ENCODE measurements at places on chromosomes 16 and 17.
A peak's percentile ranks its signal among the peaks of the same experiment; 100 is the strongest.

GRCh38 chr17:57739402-57740234 lies 5.5 kb downstream of the CCDC182 start:
- no peak for DNase-seq

GRCh38 chr17:77889866-77890760 lies 68.4 kb upstream of the TNRC6C start:
- DNase-seq = no peak

GRCh38 chr17:1735418-1735817 lies 7.3 kb upstream of the SERPINF2 start:
- no peak for DNase-seq

DNA sequence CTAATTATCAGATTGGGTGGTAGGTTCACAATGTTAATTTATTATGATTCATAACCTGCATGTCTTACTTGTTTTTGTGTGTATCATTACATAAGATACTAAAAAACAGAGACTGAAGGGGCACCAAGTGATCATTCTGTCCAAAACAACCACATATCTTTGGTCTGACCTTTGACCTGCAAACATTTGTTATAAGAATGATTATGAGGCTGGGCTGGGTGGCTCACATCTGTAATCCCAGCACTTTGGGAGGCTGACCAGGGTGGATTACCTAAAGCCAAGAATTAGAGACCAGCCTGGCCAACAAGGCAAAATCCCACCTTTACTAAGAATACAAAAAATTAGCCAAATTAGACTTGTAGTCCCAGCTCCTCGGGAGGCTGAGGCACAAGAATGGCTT lies 116.4 kb downstream of the SPAG9 start:
- no peak for DNase-seq

DNA sequence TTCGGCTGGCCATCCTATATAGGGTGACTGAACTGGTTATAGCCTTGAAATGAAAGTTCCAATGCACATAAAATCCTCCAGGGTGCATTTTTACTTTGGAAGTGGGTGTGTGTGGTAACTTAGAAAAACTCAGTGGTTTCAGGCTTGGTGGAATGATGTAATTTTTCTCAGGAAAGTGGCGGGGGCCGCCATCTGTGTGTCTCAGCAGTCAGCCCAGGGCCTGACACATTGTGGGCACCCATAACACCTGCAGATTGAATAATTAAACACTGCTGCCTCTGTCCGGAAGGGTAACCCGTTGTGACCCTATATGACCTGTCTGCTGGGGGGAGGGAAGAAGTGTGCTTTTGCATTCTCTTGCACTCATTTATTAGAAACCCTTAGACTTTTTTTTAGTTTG lies 2.2 kb upstream of the PDP2 start:
- no peak for DNase-seq

DNA sequence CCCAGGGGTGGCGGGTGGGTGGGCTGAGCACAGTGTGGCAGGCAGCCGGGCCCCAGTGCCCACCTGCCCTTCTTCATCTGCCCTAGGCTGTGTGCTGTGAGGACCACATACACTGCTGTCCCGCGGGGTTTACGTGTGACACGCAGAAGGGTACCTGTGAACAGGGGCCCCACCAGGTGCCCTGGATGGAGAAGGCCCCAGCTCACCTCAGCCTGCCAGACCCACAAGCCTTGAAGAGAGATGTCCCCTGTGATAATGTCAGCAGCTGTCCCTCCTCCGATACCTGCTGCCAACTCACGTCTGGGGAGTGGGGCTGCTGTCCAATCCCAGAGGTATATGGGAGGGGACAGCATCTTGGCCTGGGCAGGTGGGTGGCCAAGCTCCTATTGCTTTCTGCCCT lies 6.4 kb downstream of the GRN start:
- DNase-seq = no peak

DNA sequence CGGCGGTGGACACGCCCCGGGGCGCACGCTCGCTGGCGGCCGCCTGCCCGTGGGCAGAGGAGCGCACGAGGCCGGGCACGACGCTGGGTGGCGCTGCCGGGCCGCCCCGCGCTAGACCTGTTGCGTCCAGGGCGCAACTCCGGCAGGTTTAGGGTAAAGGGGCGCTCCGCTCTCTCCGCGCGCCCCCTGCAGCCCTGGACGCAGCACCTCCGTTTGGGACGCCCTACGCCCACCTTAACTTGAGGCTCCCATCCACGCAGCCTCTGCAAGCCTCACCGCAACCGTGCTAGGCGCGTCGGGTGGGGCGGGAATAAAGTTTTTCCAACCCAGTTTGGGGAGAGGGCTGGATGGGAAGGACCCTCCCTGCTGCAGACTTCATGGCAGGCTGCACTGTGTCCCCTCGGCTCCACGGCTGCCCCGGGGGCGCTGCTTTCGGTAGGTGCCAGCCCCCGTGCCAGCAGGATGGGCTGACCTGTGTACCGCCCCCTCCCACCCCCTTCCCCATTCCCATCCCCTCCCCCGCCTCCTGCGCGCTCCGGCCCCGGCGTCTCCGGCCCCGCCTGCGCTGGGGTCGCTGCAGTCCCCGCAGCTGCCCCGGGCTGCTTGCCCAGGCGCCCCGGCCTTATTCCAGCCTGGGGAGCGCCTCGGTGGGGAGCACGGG lies at the start of gene SYT17:
SYT17 (plus strand) TSS at position 531 of the 661 bp plus-strand sequence. CDS start 407 bp downstream, outside the sequence.
- DNase-seq = peak; percentile 80

DNA sequence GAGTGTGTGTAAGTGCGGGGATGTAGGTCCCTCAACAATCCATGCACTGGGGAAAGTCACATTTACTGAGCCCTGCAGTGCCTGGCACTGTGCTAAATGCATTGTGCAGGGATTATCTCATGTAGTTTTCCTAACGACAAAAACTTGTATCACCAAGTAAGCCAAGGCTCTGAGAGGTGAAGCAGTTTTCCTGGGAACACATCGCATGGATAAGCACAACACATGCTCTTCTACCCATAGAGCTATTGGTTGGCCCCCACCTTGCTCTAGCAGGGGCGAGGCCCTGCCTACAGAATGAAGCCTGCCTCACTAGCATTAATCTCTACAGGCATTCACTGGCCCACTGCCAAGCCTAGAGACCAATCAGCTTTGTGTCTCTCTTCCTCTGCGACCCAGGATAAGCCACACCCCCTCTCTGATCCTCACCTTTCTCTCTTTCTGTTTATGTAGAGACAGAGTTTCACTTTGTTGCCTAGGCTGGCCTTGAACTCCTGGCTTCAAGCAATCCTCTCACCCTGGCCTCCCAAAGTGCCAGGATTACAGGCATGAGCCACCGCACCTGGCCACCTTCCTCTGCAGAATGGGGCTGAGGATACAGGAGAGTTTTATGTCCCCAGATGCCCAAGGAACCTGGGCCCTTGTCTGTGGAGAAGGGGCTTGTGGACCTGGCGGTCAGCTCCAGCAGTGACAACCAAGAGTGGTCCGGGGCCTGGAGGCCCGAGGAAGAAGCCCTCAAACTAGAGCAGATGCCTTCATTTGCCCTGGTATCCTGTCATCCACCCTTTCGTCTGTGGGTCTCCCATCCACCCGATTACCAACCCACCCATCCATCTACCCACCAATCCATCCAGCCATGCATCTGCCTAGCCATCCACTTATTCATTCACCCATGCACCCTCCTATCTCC lies 12.8 kb downstream of the CDH16 start:
- no peak for DNase-seq

GRCh38 chr17:52790359-52790955 lies 631.9 kb upstream of the CA10 start:
- no peak for DNase-seq
